ENCODE measurements at places on chromosomes 4 and X.
A peak's percentile ranks its signal among the peaks of the same experiment; 100 is the strongest.

DNA sequence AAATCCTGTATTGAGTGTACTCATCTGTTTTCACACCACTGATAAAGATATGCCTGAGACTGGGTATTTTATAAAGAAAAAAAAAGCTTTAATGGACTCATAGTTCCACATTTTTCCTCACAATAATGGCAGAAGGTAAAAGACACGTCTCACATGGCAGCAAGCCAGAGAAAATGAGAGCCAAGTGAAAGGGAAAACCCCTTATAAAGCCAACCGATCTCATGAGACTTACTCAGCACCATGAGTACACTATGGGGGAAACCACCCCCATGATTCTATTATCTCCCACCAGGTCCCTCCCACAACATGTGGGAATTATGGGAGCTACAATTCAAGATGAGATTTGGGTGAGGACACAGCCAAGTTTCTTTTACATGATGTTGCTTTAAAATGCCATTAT, 171.9 kb downstream of the GALNTL6 start:
- no peak for DNase-seq

GRCh38 chr4:86927843-86928395, 6.9 kb upstream of the AFF1 start:
- DNase-seq = no peak

- no peak for DNase-seq
Measured at GRCh38 chr4:187070158-187070557, 346.5 kb upstream of the FAT1 start.

GRCh38 chr4:71429106-71429505, 90.3 kb downstream of the SLC4A4 start:
- no peak for DNase-seq

GRCh38 chrX:15150586-15150985, 119.3 kb downstream of the ASB9 start:
- DNase-seq = no peak

DNA sequence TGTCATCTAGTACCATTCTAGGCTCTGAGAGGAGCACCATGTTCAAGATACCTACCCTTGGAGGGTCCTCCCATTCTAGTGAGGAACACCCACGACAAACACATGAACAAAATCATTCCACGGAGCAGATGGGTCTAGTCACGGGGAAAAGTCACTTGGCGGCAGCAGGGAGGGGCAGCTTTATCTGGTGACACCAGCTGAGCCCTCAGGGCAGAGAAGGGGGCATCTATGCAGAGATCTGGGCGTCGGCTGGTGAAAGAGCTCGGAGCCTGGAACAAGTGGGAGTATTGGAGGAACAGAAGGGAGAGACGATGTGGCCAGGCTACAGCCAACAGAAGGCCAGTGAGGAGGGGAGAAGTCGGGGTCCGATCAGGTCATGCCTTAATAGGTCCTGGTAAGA, 11.9 kb upstream of the PDHA1 start:
- DNase-seq = no peak

GRCh38 chr4:187294861-187295260, 571.2 kb upstream of the FAT1 start:
- no peak for DNase-seq

- no peak for DNase-seq
Measured at GRCh38 chr4:122244764-122245163, 92.6 kb downstream of the BLTP1 start.

DNA sequence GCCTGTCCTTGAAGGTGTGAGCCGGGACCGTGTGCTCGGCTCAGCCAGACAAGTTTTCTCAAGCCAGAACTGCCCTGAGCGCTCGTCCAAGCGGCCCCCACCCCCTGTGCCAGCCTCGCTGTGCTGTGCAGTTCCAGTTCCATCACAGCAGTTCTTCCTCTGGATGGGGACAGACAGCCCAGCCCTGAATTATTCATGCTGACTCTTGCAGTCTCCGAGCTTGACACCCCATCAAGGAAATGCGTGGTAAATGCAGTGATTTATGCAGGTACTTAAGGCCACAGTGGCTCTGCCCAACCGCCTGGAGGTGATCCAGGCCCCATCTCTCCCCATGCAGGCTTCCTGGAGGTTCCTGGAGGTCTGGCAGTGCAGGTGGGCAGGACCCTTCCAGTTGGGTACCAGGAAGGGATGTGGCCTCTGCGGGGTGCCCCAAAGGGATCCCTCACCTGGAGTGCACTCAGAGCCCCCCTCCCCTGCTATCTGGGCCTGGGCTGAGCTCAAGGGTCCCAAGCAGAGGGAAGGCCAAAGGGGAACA, 44.8 kb upstream of the HMX1 start:
- DNase-seq = no peak

- DNase-seq = peak; percentile 29
Measured at GRCh38 chrX:44873415-44874276, 658 bp downstream of the KDM6A start.

DNA sequence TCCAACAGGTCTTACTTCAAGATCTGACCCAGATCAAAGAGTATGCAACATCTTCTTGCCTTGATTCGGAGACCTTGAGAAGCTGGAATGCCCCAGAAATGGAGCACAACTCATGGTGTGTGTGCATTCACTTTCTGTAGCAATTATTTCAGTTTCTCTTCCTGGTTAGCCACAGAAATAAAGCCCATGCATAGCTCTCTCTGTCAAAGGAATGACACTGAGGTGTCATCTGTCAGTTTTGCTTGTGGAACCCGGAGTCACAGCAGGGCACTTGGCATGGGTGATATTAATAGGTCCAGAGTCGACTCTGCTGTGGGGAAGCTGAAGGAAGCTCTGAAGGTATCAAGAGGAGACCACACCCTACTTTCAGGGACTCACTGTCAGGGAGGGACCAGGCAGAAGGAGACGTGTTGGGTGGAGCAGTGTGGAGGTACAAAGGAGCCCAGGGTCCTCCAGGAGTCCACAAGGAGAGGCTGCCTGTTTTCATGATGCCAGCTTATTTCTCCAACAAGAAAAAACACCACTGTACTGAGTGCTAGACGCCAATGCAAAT, 10.7 kb downstream of the CLNK start:
- DNase-seq = no peak

GRCh38 chr4:72564184-72564583, 4.8 kb downstream of the ADAMTS3 start:
- no peak for DNase-seq

DNA sequence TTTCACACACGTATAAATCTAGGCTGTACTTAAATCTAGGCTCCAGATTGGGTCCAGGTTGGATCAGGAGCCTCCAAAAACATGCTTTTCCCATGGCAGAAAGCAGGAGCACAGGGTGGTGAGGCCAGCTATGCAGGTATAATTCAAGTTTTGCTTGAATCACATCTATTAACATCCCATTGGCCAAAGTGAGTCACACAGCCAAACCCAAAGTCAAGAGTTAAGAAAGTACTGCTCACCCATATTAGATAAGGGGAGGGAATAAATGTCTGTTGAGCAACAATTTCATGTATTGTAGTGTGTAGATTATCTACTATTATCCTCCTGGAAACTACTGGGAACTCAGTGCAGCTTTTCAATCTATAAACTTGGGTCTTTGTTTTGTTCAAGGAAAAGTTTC, 12.8 kb downstream of the SUPT20HL2 start:
- DNase-seq = no peak

DNA sequence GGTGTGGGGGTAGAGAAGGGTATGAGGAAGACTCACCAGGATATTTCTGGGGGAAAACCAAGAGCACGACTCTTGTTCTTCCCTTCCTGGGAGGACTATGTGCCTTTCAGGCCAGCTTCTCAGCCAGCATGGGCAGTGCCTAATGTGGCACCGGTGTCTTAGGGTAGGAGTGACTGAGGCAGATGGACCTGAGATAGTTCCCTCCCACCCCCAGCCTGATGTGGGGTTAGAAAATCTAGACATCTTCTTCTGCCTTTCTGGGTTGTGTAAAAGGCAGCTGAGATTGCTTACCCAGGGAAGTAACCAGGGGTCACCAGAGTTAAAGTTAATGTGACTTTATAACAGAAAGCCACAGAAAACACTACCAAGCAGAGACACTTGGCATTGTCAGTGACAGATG, 127.3 kb downstream of the TMA16 start:
- DNase-seq = no peak

DNA sequence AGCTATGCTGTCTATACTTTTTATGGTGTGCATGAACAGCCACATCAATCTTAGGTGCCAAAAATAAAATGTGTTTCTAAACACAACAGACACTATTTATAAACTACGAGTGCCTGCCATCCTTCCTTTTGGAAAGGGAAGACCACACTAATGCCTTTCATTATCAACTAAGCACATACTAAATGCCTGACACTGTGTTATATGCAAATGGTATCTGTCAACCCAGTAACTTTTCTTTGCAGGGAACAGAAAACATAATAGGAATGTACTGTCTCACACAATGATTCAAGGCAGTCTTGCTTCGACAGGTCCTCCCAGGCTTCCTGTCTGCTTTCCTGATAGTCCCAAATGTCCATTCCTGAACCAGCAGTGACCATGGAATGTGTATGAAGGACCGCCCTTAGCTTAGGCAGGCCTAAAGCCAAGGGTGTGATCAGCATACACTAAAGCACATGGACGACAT, 43.8 kb downstream of the ADGRA3 start:
- peak; percentile 4 for DNase-seq

DNA sequence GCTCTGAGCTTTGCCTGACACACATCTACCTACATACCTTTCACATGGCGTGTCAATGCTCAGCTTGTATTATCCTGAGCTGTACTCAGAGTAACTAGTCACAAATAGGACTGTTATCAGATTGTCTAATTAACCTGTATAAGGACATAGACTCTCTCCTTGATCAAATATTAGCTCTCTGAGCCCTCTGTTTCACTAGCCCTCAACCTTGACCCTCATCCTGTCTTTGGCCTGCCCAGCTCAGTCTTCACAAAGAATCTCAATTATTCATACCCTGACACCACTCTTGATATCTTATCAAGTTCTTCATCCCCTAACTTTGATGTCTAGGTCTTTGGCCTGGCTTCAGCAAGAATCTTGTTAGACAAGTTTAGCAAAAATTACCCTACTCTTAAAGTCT, 320.7 kb upstream of the PCDH7 start:
- no peak for DNase-seq

- no peak for DNase-seq
Measured at GRCh38 chrX:17086317-17086716, 139.9 kb downstream of the REPS2 start.

GRCh38 chrX:72101597-72102037, 30.1 kb downstream of the RTL5 start:
- no peak for DNase-seq

DNA sequence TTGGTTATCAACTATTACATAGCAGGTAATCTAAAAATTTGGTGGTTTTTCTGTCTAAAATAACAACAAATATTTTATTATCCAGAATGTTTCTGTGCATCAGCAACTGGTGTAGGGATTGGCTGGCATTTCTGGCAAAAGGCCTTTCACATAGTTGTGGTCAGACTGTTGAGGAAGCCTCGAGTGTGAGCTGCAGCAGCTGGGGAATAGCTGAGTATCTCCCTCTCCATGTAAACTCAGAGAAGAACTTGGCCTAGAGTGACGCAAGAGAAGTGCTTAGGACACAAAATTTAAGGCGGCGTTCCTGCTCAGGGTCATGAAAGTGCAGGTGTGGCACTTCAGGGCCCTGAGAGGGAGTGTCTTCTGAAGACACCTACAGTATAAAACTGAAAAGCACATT, 558.9 kb downstream of the SPOCK3 start:
- DNase-seq = no peak

DNA sequence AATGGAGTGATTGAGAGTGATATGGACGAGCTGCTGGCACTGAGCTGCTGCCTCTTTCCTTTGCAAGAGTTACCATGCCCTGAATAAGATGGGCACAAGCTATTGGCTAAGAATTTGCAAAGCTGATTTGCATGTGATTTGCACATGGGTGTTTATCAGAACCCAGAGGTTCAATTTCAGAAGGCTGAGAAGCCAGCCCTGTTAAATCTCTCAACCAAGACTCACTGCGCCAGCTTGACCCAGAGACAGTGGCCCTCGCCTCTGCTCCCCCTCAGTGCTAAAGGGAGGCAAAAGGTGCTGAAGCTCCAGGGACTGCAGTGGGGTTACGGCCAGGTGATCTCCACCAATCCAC, 701 bp downstream of the ARHGAP4 start:
- DNase-seq = no peak

DNA sequence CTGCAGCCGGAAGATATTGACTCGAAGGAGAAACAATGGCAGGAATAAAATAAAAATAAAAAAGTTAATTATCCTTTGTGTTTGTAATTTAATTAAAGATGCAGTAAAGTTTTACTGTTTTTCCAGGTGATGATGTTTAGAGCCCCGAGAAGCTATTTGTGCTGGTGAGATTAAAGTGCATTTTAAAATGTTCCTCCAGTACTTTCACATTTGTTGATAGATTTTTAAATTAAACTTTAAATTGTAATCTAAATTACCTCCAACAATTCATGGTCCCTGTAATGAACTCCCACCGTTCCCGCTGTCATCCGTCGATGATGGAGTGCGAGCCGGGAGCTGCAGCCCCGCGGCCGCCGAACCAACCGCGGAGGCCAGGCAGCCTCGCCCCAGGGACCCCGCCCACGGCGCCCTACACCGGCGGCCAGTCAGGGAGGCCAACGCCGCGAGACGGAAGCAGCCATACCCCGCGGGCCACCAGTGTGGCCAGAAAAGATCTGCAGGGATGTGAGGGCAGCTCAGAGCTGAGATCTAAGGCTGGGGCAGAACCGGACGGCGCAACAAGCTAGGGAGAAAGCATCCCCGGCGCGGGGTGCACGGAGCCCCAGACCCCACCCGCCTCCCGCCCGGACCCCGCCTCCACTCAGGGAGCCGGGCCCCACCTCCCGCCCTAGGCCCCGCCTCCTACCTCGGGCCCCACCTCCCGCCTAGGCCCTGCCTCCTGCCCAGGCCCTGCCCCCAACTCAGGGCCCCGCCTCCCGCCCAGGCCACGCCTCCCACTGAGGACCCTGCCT, 104.0 kb downstream of the FAM53A start:
- DNase-seq = peak; percentile 76

DNA sequence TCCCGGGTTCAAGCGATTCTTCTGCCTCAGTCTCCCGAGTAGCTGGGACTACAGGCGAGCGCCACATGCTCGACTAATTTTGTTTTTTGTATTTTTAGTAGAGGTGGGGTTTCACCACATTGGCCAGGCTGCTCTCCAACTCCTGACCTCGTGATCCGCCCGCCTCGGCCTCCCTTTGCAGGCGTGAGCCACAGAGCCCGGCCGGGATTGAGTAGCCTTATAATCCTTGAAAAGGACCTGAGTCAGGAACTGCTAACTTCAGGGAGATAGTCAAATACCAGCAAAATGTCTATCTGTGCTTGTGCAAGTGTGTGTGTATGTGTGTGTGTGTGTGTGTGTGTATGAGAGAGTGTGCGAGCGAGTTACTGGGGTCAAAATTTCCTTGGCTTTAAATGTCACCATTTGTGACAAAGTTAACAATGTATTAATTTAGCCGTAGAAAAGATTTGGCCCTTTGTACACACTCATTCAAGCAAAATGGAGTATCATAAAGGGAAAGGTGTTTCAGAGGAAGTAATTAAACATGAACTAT, 1.8 kb upstream of the KDM6A start:
- DNase-seq = no peak

DNA sequence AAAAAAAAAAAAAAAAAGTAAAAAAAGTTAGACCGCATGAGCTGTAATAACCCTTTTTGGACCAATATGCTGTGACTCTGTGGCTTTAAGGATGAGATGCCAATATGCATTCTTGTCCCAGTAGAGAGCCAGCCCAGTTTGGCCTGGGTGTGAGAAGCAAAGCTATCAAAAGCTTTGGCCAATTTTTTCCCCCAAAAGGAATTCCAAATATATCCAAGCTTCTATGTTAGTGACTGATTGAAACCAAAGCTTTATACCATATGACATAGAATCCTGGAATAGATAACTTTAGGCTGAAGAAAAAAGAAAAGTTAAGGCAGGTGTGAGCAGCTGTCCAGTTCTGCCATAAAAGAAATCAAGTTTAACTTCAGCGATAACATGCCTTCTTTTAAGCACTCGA, 30.5 kb upstream of the RBPJ start:
- DNase-seq = no peak
